ENCODE measurements at places on chromosomes 7 and 10. TPM values are rescaled to one million over a fixed set of nuclear protein-coding genes. Genes with fewer than 3 reads are reported as not detected.

Gene TMEM254
- 16.5 TPM for total RNA-seq

Gene NME8
- not detected for total RNA-seq

DNA sequence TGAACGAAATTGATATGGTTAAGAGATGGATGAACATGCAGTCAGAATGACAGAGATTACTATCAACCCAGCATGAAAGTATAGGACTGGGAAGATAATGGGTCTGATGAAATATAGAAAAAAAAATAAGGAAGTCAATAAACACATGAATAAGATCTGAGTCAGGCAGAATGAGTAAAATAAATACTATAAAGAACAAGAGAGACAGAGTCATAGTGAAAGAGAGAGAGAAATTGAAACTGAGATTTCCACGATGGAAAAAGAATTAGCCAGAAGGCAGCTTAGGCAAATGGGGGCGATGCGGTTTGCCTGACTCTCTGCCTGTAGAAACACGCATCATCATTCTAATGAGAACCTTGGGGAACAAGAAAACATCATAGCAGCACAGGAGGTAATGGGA is 26.6 kb downstream of the SEMA3D start:
- peak; percentile 52 for DNase-seq

Gene EN2
- total RNA-seq = not detected

GRCh38 chr10:110354322-110354766 is 49.6 kb upstream of the SMNDC1 start:
- DNase-seq = peak; percentile 82

- peak; percentile 74 for DNase-seq
Observed at GRCh38 chr7:142243823-142244222, 14.0 kb downstream of the PRSS58 start.

- DNase-seq = no peak
Observed at GRCh38 chr10:47183704-47184041, 116.3 kb upstream of the GDF10 start.

Gene OPN1SW
- total RNA-seq = not detected

Gene TMEM270
- total RNA-seq = 0.23 TPM

Gene ATG9B
- total RNA-seq = not detected

- peak; percentile 66 for DNase-seq
Observed at GRCh38 chr10:97332591-97333350, 1.8 kb downstream of the FRAT2 start.

- no peak for DNase-seq
Observed at GRCh38 chr7:43799605-43800004, 41.1 kb downstream of the BLVRA start.

GRCh38 chr7:71746006-71746405 is 614.1 kb downstream of the GALNT17 start:
- no peak for DNase-seq

DNA sequence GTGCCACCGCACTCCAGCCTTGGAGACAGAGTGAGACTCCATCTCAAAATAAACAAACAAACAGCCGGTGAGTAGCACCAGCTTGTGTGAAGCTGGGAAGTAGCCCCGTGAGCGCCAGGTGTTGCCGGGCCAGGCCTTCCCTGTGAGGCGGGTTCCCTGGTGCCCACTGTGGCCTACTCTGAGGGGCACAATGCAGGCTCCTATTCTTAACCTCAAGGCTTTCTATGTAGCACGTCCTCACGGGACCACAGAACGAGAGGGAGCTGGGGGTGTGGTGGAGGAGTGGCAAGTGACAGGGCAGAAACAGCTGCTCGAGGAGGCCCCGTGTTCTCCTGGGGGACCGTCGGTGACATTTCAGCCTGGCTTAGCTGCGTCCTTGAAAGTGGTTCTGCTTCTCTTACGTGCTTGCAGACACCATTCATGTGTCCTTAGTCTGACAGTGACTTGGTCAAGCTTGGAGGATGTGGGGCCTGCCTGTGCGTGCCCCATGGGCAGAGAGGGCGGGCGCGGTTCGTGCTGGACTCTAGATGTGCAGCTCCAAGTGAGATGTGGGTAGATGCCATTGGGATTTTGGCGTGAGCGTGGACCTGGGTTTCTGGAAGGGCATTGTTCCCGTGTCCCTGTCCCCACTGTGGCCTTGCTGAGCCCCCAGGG is 116.6 kb downstream of the NKX6-2 start:
- no peak for DNase-seq

- no peak for DNase-seq
Observed at GRCh38 chr10:123848564-123849457, 42.8 kb downstream of the CPXM2 start.

Gene ASZ1
- total RNA-seq = not detected

DNA sequence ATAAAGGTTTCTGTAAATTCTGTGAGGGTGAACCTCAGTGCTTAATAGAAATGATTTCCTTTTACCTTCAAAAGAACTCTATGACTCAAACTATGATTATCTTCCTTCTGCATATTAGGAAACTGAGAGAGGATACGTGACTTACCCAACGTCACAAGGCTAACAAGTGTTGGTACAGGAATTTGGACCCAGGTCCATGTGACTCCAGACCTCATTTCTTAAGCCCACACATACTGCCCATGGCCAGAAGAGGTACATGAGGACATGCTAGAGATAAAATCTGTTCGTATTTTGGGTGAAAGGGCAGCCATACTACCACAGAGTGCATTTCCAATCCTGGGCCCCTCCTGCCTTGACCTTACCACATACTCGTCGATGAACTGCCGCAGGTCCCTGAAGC is 61.5 kb upstream of the TM9SF3 start:
- DNase-seq = no peak

Gene CPVL
- 0.50 TPM for total RNA-seq

DNA sequence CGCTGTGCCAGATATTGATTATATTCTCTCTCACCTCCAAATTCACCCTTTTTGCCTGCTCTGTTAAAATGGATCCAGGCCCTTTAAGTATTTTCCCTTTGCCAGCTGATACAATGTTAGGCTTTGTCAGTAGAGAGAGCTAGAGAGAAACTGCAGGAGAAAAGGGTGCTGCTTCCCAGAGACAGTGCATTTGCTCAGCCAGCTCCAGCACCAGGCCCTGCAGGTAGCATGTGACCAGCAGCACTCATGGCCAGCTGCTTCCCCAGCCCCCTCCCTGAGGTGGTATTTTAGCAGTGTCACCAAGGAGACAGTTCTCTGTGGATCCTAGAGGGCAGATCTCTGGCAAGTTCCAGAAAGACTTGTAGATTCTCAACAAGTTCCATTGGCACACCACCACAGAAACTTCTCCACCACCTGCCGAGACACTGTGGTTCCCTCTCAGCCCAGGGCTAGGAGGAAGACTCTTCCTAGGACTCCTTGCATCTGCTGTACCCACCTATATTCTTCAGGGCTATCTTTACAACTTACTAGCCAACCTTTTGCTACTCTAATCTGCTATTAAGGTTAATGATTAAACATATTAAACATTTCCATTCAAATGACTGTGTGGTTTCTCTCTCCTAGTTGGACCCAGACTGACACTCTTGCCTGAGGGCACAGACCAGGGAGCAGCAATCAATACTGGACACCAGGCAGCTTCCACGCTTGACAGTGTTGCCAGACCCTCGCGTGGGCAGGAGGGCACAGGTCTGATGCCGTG is 35.6 kb upstream of the ADAM12 start:
- no peak for DNase-seq

DNA sequence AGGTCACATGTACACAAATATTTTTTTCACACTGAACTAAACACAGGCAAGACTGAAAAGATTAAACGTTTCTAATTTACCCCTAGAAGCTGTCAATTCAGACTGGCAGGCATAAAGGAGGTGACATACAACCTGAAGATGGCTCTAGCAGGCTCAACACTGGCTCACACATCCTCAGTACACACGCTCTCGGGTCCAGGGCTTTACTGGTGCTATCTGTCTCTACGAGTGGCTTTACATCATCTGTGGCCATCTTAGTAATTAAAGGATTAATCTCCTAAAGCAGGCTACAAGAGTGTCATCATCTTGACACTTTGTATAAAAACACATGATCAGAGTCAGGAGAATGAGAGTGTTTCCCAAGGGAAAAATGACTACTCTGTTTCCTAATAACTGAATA is 57.3 kb downstream of the COPG2 start:
- DNase-seq = no peak

GRCh38 chr10:104251443-104251842 is 3.2 kb upstream of the GSTO1 start:
- DNase-seq = no peak

DNA sequence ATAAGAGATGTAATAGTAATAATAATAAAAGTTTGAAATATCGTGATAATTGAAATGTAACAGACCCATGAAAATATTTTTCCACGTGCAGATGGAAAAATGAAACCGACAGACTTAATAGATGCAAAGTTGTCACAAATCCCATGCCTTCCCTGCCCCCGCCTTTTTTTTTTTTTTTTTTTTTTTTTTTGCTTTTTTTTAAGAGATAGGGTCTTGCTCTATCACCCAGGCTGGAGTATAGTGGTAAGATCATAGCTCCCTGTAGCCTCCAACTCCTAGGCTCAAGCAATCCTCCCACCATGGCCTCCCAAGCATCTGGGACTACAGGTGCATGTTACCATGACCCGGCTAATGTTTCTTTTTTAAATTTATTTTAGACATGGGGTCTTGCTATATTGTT is 80.5 kb downstream of the JMJD1C start:
- no peak for DNase-seq

DNA sequence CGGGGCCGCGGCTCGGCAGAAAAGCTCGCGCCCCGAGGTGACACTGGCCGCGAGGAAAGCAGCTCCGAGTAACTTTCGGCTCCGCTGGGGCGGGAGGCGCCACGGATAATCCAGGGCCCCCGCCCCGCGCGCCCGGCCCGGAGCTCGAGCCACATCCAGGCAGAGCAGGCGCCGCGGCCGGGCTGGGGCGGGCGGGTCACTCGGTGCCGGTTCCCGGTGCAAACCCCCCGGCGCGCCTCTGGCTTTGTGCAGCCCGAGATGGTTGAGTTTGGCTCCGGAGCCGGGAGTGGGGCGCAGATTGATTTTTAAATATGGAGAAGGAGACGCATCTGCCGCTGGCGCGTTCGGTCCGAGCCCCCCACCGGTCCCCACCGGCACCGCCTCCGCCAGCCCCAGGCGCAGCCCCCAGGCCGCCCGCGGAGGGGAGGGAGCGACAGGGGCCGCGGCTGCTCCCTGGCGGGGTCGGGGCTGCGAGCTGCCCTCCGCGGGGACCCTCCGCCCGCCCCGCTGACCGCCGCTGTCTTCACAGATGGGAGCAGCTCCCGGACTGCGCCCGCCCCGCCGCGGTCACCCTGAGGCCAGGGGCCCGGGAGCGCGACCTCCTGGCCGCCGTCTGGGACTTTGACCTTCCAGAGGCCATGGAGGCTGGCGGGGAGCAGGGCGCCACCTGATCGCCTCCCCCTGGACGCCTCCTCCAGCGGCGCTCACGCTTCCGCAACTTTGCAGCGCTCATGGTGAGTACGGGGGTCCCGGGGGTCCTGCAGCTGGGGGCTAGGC is 643 bp downstream of the ADGRA1 start:
- DNase-seq = no peak

DNA sequence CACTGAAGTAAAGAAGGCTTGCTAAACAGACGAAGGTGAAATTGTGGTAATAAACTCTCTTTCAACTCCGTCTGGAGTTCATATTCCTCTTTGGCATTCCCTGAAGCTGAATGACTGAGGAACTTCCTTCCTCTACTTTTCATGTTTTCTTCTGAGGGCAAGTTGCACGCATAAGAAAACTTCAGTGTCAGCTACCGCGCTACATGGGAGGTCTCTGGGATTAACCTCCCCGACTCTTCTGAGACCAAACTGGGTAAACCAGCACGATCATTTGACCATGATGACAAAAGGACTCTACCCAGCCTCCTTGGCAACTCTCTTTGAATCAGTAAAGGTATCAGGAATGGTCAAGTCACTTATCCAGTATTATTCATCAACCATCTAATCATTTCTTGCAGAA is 44.7 kb downstream of the RHOBTB1 start:
- DNase-seq = no peak

DNA sequence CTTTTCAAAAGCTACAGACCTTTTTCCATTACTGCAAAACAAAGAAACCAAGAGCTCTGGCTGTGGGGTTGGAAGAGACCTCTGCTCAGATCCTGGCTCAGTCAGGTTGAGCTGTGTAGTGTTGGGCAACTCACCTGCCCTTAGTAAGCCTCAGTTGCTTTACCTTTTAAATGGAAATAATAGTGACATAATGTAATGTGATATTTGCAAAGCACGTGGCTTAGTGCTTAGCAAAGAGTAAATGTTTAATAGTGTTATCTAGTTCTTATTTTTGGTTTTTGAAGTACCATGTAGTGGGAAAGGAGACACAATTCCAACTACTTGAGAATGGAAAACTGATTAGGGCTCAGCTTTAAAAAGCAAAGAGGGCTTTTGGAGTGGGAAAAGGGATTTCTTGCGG is 100.2 kb downstream of the SVIL start:
- DNase-seq = no peak

Measured in HT1080 (cell line).